EH (cell line): ENCODE measurements at places on chromosomes 1 and 21.
A peak's percentile ranks its signal among the peaks of the same experiment; 100 is the strongest.

- DNase-seq: no peak
Observed at GRCh38 chr1:41440321-41441085, 44.0 kb downstream of the EDN2 start.

GRCh38 chr1:234716908-234717375 is 107.0 kb upstream of the IRF2BP2 start:
- no peak for DNase-seq

- DNase-seq: peak; percentile 59
Observed at GRCh38 chr1:116334015-116334547, 39.0 kb upstream of the ATP1A1 start.

GRCh38 chr1:73092383-73092782 is 810.0 kb upstream of the NEGR1 start:
- no peak for DNase-seq

- DNase-seq: peak; percentile 77
Observed at GRCh38 chr1:1187938-1188337, 14.3 kb downstream of the TTLL10 start.

- DNase-seq: no peak
Observed at GRCh38 chr1:28482702-28483101, 23.1 kb upstream of the RCC1 start.

- DNase-seq: no peak
Observed at GRCh38 chr21:39669976-39670661, 57.4 kb downstream of the B3GALT5 start.

- DNase-seq: peak; percentile 65
Observed at GRCh38 chr21:41766883-41767605, at the start of gene RIPK4. RIPK4 (minus strand) TSS chr21:41767052; CDS start chr21:41767041, 11 bp downstream.

DNA sequence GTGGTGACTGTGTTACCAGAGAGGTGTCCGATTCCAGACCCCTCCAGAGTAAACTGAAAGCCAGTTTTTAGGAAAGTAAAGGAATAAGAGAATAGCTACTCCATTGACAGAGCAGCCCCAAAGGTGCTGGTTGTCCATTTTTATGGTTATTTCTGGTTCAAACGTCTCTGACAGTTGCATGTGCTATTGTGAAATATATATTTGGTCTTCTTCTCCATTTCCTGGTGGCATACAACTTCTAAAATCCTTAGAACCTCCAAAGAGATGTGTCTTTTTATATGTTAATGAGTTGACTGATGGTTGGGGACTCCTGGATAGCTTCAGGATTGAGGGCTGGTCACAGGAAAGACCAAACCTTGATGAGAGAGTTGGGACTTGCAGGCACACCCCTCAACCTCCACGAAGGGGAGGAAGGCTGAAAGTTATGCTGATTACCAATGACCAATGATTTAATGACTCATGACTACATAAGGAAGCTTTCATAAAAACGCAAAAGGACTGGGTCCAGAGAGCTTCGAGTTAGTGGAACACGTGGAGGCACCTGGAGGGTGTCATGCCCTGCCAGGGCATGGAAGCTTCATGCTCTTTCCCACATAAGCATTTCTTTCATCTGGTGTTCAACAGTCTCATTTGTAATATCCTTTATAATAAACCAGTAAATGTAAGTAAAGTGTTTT is 100.7 kb downstream of the SLC16A1 start:
- DNase-seq: no peak

DNA sequence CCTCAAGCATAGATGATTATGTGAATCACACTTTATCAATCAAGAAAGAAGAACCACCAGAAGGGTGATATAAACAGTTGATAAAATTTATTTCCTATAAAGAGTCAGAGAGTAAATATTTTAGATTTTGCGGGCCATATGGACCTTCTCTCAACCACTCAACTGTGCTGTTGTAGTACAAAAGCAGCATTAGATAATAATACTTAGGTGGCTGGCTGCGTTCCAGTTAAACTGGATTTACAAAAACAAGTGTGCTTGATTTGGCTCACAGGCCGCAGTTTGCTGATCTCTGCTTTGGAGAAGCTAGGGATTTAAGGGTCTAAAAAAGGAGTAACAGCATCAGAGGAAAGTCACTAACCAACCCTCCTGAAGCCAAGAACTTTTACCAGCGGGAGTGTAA is 1406.0 kb downstream of the KCNT2 start:
- no peak for DNase-seq

DNA sequence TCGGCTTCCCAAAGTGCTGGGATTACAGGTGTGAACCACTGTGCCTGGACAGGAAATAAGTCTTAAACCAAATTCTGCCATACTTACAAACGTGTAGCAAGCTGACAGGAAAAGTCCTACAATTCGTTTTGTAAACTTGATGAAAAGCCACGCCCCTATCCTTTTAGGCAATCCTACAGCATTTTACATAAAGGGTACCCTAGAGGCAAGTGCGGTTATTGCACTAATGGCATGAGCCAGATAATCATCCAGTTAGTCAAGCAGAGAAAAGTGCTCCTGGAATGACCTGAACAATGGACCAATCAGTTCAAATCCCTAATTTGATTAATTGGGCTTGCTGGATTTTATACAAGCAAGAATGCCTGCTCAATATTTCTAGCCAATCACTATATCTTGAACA is 338.2 kb downstream of the KIF26B start:
- peak; percentile 13 for DNase-seq

GRCh38 chr1:56320464-56321149 is 258.8 kb downstream of the PLPP3 start:
- DNase-seq: no peak

DNA sequence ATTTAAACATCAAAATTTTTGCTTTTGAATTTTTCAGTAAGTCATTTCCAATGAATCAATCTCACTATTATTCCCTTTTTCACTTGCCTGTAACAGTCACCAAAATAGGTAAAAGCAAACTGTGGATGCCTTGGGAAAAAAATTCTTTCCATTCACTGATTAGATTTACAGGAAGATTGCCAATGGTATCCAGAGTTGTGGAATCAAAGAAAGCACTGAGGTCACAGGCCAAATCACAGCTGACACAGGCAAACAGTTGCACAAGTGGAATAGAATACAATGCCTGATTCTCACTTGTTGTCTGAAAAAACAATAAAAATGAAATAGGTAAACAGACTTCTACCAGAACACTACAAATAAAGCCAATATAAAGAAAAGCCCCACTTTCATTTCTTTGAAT is 48.4 kb downstream of the LTN1 start:
- peak; percentile 21 for DNase-seq

DNA sequence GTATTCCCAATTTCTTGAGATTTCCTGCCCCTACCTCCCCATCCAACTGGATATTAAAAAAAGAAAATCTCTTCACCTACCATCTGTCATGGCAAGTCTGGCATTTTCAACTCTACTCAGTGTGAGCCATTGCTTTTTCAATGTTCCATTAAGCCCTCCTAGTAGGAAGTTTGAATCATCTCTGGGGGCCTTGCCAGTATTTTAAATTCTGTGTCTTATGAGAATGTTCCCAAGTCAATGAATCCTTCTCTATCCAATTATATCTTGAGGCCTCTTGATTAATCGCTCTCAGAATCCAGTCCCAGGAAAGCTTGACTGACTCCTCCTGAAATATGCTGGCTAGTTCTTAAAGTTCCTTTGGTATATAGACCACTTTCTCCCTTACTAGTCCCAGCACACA is 91.5 kb downstream of the NGF start:
- peak; percentile 59 for DNase-seq

DNA sequence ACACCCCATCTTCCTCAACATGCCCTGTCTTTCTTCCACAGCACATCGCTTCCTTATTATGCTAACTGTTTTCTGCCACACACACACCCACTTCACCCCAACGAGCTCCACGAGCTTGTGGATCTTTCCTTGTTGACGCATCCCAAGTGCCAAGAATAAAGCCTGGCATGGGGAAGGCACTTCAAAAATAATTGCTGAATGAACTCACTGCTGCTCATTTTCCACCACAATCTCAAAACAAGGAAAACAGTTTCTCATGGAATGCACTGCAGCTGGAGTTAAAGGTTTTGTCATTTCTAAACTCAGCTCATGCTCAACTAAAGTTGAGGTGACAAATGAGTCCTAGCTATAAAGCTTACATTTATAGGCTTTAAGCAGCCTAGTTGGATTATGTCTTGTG is 86.0 kb downstream of the TIAM1 start:
- no peak for DNase-seq

DNA sequence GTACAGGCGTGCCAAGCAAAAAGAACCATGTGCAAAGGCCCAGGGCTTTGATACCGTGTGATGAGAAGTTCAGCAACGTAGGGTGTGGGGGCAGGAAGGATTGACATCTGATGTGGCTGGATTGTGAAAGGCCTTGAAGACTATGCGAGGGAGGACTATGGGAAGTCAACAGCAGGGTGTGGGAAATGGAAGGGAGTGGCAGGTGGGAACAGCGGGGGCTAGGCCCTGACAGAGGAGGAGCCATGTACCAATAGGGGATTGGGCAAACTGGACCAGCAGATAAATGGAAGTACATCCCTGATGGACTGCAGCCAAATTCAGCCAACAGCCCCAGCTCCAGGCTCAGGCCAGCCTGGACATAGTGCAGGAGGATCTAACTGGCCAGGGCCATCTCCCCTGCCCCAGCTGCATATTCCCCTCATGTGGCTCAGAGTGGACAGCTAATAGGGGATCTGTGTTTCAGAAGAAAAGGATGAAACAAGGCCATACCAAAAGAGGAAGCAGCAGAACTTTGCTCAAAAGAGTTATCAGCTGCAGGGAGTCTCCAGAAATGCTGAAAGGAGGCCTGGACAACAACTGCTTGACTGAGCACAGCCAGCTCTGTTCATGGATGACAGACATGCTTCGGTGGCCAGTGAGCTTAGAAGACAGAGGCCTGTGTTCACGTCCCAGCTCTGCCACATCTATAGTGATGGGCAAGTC is 140.2 kb upstream of the SGIP1 start:
- no peak for DNase-seq

- no peak for DNase-seq
Observed at GRCh38 chr1:11611638-11612327, 42.4 kb downstream of the FBXO2 start.

GRCh38 chr1:39081271-39082009 is 55.3 kb downstream of the NDUFS5 start:
- peak; percentile 34 for DNase-seq

DNA sequence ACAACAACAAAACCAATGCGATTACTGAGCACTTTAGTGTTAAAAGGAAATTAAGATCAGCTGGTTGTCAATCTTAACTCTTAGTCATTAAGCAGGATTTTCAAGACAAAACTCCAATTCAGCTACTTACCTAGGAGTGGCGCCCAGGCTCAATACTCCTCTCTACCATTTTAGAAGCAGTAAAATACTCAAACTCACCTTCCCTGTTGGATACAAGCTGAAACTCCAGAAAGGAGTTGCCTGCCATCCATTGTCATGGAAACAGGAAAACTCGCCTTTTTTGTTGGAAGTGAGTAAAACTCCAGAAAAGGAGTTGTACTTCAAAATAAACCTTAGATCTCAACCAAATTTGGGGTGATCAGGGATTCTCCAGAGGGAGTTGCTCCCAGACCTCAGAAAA is 127.0 kb upstream of the F3 start:
- DNase-seq: no peak

GRCh38 chr1:153357076-153357852 is 390 bp upstream of the S100A9 start:
- DNase-seq: no peak

DNA sequence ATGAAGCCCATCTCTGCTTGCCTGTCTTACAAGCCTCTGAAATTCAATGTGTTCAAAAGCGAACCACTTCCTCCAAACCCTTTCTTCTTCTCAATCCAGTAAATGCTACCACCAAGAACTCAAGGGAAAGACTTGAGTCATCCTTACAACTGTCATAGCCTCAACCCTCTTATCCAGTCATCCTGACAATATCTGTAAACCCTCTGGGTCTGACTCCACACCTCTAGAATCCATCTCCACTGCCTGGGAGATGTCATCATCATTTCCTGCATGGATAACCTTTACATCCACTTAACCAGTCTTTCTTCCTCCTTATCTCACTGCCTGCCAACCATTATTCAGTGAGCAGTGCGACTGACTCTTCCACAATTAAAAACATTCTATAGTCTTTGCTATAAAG is 441.1 kb downstream of the SETD4 start:
- peak; percentile 91 for DNase-seq

DNA sequence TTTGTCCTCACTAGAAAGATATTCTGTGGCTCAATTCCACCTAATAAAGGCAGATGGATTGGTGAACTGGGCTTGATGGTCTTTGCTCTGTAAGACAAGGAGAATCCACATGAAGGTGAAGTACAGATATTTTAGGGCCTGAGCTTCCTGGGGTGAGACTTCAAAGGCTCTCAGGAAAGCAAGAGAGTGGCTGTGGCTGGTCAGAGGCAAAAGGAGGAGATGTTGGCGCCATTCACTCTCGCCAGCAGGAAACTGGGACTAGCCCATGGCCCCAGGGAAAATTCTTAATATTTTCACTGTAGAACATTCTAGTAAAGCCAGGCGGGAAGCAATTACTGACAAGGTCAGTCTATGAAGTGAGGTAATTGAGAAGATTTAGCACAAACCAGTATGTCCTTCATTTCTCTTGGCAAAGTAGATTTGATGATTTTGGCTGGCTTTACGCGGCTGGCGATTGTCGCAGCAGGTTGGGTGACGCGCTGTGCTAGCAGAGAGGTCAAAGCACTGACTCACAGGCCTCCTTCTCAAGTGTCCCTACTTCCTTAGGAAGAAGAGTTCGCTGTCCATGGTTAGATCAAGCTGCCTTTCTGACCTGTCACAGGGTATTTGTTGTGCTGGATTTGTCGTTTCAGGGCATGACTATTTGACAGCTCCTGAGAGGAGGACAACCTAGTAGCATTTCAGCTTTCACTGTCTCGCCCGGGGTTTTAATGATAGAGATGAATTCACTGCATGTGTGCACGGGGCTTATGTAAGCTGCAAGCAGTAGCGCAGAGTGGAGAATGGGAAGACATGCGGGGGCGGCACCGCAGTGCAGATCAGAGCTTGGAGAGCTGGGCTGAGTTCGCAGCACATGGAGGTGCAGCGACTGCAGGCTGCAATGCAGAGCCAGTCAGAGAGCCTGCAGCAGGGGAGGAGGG is 32.7 kb downstream of the XCL1 start:
- DNase-seq: peak; percentile 15

GRCh38 chr1:23854568-23854967 is 13.5 kb downstream of the FUCA1 start:
- peak; percentile 45 for DNase-seq

GRCh38 chr1:54813485-54814125 is 12.5 kb upstream of the TTC22 start:
- DNase-seq: no peak

- DNase-seq: no peak
Observed at GRCh38 chr1:233355841-233356704, 28.5 kb downstream of the MAP3K21 start.

DNA sequence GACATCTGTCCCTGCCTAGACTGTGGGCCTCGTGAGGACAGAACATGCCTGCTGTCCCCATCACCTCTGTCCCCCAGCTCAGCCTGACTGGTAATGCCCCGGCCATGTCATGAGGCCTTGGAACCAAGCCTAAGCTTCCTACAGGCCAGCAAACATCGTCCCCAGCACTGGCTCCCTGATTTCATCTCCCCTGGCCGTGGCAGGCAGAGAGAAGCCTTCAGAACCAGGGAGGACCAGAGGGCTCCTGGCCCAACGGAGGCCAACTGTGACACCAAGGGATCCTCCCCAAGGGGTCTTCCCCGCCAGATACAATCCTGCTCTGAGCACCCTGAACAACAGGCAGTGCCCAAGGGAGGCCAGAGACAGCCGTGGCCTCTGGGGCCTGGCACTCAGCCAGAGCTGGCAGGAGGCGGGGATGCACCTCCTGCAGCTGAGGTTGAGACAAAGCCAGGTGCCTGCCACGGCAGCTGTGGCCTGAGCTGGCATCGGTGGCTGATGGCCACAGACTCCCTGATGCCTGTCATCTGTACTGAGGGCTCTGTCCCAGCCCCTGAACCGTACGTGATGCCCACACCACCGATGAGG is 9.9 kb upstream of the NPHP4 start:
- DNase-seq: no peak
